Stimulated activated CD4-positive, alpha-beta T cell treated with anti-CD3 and anti-CD28 coated beads, Interleukin-12 subunit alpha, Interleukin-12 subunit beta, amount 100 ng/mL, for 48 hours (primary cell): ENCODE measurements at places on chromosomes 3 and 15.

DNA sequence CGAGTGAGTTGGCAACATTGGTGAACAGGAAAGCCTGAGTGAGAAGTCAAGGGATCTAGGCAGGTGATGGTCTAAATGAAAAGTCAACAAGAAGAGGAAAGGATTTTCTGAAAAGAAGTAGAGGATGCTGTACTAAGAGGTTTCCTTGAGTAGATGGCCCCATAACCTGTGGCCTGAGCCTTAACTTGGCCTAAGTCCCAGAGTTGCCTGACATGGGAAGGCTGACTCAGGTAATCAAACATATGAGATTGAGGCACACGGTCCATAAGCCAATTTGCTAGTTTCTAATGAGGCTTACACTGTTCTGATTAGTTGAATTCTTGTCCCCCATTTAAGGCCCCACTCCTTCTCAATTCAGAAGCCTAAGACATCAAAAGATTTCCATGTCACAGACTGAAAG lies 262.5 kb upstream of the LMCD1 start:
- DNase-seq = no peak

GRCh38 chr15:36080759-36081158 lies 498.7 kb upstream of the CDIN1 start:
- no peak for DNase-seq

DNA sequence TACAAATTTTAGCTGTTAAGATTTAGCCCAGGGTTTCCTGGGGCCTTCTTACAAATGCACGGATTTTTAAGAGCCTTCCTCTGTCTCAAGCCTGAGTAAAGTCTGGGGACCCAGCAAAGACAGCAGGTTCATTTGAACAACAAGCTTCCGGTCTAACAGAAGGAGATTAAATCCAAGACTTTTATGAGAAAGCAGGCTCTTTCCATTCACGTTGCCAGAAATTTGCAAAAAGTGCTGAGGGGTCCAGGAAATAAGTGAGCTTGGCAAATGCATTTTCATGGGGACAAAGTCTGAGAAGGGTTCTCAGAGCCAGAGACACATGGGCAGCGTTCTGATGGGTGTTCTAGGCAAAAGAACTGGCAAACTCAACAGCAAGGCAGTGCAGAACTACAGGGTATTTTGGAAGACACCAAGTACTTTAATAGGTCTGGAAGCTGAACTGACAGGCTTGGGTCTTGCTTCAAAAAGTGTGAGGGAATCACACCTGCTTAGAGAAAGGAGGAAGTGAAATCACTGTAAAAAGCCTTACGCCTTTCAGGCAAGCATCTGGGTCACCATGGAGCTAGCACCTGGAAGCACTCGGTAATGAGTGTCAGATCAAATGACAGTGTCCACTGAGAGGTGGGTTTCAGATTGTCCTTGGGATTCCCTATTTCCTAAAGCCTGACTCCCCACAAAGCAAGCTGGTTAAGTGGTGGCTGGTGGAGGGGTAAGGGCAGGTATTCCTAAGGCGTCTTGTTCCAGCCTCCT lies 115.8 kb upstream of the ARHGEF3 start:
- no peak for DNase-seq

- no peak for DNase-seq
These were observed 76.3 kb upstream of the COL8A1 start for GRCh38 chr3:99562138-99562537.

GRCh38 chr15:31376511-31376910 lies 49.9 kb downstream of the KLF13 start:
- DNase-seq = no peak

DNA sequence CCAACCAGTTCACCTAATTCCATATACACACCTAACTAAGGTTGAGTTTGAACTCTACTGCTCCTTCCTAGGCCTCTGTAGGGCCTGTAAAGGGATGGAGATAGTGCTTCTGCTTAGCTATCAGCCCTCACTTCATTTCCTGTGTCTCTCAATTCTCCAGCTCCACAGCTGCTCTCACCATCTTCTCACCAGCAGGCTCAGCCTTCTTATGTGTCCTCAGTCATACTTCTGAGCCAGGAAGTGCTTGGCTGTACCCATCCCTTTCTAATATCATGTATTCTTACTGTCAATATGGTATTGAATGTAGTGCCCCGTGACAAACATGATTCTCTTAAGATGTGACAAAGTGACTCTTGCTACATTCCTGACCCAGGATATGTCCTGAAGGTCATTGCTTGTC lies 116.9 kb downstream of the SLC9A9 start:
- no peak for DNase-seq

DNA sequence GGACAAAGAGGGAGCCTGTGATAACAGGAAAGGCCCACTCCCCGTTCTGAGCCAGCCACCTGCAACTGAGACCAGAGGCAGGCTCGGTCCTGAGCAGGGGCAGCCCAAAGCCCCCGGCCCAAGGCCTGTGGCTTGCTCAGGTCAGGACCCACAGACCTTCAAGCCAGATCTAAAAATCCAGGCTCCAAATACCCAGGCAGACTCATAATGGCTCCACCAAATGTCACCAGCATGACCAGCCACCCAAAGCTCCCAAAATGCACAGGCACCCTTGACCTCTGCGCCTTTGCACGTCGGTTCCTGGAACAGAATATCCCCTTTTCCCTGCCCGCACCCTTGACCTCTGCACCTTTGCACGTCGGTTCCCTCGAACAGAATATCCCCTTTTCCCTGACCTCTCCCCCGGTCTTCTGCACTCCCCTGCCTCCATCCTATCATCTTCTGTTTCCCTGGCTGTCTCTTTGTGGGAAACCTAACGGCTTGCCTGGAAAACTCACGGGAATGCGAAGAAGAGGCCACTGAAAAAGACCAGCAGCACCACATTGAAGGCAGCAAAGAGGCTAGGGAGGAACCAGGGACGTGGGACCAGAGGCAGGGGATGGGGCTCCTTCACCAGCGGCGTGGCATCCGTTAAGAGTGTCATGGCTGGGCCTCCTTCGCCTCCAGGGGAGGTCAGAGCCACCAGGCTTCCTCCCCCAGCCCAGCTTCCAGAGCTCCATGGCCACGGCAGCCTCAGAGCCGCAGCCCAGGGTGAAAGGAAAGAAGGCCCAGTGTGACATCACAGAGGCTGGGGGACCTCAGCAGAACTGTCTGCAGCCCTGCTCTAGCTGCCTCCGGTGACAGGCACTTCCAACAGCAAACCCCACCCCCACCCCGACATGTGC lies at the start of gene ZDHHC19:
Gene ZDHHC19 (minus strand): TSS at position 728 of the 884 bp plus-strand sequence. CDS start 85 bp downstream, at position 643.
- no peak for DNase-seq

DNA sequence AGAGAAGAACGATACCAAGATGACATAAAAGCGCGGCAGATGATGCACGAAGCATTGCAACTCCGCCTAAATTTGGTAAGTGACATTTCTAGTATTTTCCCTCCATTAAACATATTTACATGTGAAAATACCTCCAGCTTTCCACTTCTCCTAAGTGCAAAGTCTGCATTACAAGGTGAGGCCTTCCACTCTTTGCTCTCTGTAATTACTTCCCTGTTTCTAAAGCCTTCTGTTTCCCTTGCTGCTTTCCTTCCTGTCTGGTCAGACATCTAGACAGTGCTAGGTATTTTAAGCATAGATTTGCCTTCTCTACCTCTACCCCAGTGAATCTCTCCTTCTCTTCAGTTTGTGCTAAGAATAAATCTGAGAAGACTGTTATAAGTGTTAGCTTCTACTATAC lies 1.9 kb downstream of the P2RY12 start:
- no peak for DNase-seq

GRCh38 chr3:118970819-118971218 lies 63.8 kb downstream of the IGSF11 start:
- no peak for DNase-seq

DNA sequence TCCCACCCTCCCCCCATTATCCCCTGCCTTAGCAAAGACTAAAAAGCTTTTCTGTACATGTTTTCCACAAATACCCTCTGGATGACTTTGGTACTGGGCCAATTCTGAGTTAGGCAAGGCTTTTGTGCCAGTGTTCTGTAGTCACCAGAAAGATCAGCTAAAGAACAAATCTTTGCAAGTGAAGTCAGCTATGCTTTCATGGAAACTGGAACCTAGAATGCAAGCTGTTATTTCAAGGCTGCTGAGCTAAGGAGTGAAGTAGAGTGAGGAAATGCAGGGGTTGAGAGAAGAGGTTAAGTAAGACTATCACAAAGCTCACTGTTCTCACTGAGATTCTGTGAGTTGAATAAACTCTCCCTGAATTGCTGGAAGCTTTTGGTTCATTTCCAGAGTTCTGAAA lies 107.8 kb upstream of the CNTN3 start:
- no peak for DNase-seq

DNA sequence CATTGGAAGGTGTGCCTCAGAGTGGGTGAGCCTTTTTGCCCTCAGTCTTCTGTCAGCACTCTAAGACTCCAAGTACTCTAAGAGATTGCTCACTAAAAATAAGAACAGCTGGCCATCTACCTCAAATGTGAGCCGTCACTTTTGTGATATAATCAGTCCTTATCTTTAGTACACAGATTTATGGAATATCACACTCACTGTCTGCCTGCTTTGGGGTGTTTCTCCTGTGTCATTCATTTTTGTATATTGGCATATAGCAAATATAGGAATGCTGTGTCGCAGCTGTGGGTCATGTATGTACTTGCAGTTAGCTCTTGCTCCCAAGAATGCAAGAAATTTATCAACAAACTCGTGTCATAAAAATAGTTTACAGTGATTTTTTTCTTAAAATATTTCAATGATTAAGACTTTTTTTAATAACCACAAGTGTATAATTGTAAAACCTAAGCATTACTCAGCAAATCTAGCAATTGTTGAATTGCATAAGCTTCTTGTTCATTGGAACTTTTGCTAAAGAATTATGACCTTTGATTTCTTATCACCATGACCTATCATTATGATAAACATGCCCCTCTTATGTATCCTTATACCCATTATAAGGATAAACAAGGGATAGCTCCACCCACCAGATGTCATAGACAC lies 18.8 kb downstream of the SETD5 start:
- no peak for DNase-seq

DNA sequence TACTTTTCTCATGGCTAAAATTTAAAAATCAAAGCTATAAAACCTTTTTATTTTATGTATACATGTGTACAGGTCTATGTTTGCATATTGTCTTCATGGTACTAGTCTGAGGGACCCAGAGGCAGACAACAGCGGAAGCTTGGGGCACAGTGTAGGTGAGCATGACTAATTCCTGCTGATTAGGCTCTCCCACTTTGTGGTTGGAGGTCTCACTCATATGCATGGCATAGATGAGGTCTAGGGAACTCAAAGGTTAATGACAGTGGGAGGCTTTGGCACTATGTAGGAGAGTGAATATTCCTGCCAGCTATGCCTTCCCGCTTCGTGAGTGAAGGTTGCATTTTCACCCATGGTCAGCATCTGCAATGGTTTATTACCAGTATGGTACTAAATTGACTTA lies 47.5 kb upstream of the AADACL2 start:
- no peak for DNase-seq

- no peak for DNase-seq
These were observed 30.6 kb downstream of the KLF15 start for GRCh38 chr3:126326629-126327028.

GRCh38 chr3:182078316-182078715 lies 366.6 kb downstream of the SOX2 start:
- DNase-seq = no peak

DNA sequence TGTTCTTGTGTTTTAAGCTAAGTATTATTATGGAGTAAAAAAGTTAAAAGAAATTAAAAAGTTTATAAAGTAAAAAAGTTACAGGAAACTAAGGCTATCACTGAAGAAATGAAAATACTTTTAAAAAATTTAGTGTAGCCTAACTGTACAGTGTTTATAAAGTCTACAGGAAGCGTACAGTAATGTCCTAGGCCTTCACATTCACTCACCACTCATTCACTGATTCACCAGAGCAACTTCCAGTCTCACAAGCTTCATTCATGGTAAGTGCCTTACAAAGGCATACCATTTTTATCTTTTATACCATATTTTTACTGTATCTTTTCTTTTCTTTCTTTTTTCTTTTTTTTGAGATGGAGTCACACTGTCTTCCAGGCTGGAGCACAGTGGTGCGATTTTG lies 40.7 kb upstream of the SCN5A start:
- no peak for DNase-seq

- peak; percentile 2 for DNase-seq
These were observed 164.0 kb downstream of the CHST2 start for GRCh38 chr3:143283432-143284128.
